ENCODE measurements at places on chromosomes 5 and 9. TPM values are rescaled to one million over a fixed set of nuclear protein-coding genes. Genes with fewer than 3 reads are reported as not detected.

- no peak overlapping the region for H3K27ac ChIP-seq
- H3K36me3 ChIP-seq = no peaks in the 10 kb centered on the region
Measured at GRCh38 chr5:126681970-126682369, 81.2 kb downstream of the PHAX start.

- no peaks in the 10 kb centered on the region for H3K27me3 ChIP-seq
- no peak overlapping the region for H3K27ac ChIP-seq
- H3K36me3 ChIP-seq = no peaks in the 10 kb centered on the region
- peaks cover 7% of the 10 kb centered on the region for H3K4me1 ChIP-seq
- no peak overlapping the region for H3K4me3 ChIP-seq
Measured at GRCh38 chr9:15942831-15943424, 390.1 kb downstream of the CCDC171 start.

- H3K27ac ChIP-seq = no peak overlapping the region
- no peak overlapping the region for H3K4me3 ChIP-seq
- H3K27me3 ChIP-seq = no peaks in the 10 kb centered on the region
- H3K4me1 ChIP-seq = no peaks in the 10 kb centered on the region
Measured at GRCh38 chr5:86896916-86897315, 279.2 kb downstream of the COX7C start.

SCAMP1 gene
- 25.5 TPM for total RNA-seq

DNA sequence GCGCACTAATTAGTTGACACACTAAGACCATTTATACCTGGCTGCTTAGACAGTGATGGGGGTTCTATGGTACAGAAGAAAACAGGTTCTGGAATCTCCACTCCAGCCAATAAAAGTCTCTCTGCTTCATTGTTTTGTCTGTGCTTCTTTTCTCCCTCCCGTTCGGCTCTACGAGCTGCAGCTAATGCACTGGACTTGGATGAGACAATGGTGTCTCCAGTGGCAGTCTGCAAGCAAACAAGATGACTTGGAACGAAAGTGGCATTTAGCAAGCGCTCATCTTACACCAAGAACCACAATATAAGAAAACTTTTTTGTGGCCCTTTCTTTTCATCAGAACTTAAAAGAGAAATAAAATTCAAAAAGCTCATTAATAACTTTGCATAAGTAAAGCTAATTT is 30.2 kb downstream of the GFM2 start:
- peaks cover 15% of the 10 kb centered on the region for H3K36me3 ChIP-seq
- peaks cover 19% of the 10 kb centered on the region for H3K4me1 ChIP-seq
- no peaks in the 10 kb centered on the region for H3K27me3 ChIP-seq
- H3K4me3 ChIP-seq = no peak overlapping the region
- no peak overlapping the region for H3K27ac ChIP-seq

- no peaks in the 10 kb centered on the region for H3K36me3 ChIP-seq
- no peaks in the 10 kb centered on the region for H3K27me3 ChIP-seq
- no peak overlapping the region for H3K27ac ChIP-seq
- no peaks in the 10 kb centered on the region for H3K4me1 ChIP-seq
- DNase-seq = no peak
Measured at GRCh38 chr5:78830528-78831046, 154.5 kb downstream of the ARSB start.

TMC1 gene
- not detected for total RNA-seq

SPATA6L gene
- total RNA-seq = 1.4 TPM

GRCh38 chr5:178237431-178238312 is 5.1 kb upstream of the PHYKPL start:
- no peak overlapping the region for H3K4me3 ChIP-seq
- no peak overlapping the region for H3K27ac ChIP-seq

All from PC-3 (cell line).